CD8-positive, alpha-beta memory T cell (primary cell): ENCODE measurements at places on chromosomes 6 and 20.
A peak's percentile ranks its signal among the peaks of the same experiment; 100 is the strongest.

DNA sequence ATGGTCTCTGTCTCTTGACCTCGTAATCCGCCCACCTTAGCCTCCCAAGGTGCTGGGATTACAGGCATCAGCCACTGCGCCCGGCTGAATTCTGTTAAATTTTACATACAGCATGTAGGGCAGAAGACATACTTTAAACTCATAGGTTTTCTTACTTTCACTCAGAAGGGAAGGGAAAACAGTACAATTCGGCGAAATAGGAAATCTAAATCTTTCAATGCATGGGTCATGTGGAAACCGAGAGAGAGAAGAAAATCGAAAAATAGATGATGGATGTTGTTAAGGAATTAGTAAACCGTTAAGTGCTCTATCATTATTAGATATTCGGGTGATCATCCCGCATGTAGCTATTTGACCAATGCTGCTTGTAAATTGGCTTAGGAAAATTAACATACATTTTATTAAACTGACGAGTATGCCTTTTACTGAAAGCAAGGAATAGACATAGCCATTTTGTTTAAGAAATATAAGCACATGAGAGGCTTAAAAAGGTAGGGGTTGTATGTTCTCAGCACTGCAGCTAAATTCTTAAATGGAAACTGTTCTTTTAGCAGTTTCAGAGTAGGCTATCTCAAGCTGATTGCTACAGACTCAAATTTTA lies 164.7 kb upstream of the AGPAT4 start:
- no peak for DNase-seq
- no peak overlapping the region for H3K4me3 ChIP-seq
- H3K36me3 ChIP-seq, result no peaks in the 10 kb centered on the region
- H3K27ac ChIP-seq, result peak overlapping the region; percentile 6

- H3K27ac ChIP-seq, result no peak overlapping the region
- H3K4me1 ChIP-seq, result no peaks in the 10 kb centered on the region
- no peak for DNase-seq
- no peak overlapping the region for H3K4me3 ChIP-seq
- no peaks in the 10 kb centered on the region for H3K27me3 ChIP-seq
Observed at GRCh38 chr6:170125456-170126300, 165.2 kb downstream of the DLL1 start.

DNA sequence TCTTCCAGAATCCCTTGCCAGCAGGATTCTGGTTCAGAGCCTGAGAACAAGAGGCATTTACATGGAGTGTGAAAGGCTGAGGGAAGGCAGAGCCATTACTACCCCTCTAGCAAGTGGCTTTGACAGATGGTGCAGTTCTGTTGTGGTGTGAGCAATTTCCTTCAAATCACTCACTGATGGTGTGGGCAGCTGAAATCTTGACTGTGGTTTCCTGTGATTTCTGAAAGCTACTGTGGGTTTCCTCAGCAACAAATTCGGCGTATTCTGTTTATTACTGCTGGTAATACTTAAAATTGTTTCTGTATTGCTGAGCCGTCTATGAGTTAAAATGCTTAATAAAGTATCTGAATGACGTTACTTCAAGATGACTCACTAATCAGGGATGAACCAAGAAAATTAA lies 181.5 kb upstream of the TCF21 start:
- no peaks in the 10 kb centered on the region for H3K36me3 ChIP-seq
- DNase-seq, result no peak
- H3K4me3 ChIP-seq, result no peak overlapping the region
- no peaks in the 10 kb centered on the region for H3K27me3 ChIP-seq

- H3K36me3 ChIP-seq, result no peaks in the 10 kb centered on the region
- H3K4me3 ChIP-seq, result no peak overlapping the region
- DNase-seq, result no peak
- H3K27ac ChIP-seq, result no peak overlapping the region
- no peaks in the 10 kb centered on the region for H3K4me1 ChIP-seq
- no peaks in the 10 kb centered on the region for H3K27me3 ChIP-seq
Observed at GRCh38 chr6:76768556-76768955, 694.7 kb downstream of the HTR1B start.

DNA sequence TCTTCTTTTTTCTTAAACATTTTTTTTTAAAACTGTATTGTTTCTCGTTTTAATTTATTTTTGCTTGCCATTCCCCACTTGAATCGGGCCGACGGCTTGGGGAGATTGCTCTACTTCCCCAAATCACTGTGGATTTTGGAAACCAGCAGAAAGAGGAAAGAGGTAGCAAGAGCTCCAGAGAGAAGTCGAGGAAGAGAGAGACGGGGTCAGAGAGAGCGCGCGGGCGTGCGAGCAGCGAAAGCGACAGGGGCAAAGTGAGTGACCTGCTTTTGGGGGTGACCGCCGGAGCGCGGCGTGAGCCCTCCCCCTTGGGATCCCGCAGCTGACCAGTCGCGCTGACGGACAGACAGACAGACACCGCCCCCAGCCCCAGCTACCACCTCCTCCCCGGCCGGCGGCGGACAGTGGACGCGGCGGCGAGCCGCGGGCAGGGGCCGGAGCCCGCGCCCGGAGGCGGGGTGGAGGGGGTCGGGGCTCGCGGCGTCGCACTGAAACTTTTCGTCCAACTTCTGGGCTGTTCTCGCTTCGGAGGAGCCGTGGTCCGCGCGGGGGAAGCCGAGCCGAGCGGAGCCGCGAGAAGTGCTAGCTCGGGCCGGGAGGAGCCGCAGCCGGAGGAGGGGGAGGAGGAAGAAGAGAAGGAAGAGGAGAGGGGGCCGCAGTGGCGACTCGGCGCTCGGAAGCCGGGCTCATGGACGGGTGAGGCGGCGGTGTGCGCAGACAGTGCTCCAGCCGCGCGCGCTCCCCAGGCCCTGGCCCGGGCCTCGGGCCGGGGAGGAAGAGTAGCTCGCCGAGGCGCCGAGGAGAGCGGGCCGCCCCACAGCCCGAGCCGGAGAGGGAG lies 580 bp downstream of the VEGFA start:
- no peaks in the 10 kb centered on the region for H3K36me3 ChIP-seq
- peak overlapping the region; percentile 92 for H3K27ac ChIP-seq
- peak overlapping the region; percentile 71 for H3K4me3 ChIP-seq
- H3K4me1 ChIP-seq, result peaks cover 9% of the 10 kb centered on the region
- H3K27me3 ChIP-seq, result peaks cover 25% of the 10 kb centered on the region

DNA sequence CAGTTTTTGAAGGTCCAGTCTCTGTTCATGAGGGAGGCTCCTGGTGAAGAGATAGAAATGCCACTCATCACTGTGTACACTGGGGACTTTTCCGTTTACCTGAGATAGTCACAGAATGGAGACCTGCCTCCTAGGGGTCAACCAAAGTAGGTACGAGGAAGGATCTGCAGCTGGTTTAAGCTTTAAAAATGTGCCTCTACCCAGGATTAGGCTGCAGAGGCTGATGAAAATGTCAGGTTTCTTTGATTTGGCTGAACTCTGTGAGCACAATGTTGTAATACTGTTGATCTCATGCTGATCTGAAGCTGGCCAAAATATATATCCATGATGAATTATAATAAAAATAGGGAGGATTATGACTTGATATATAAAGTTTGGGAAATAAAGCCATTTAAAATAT lies 182.7 kb downstream of the ADAT2 start:
- H3K27me3 ChIP-seq, result no peaks in the 10 kb centered on the region
- H3K4me1 ChIP-seq, result no peaks in the 10 kb centered on the region
- no peak overlapping the region for H3K27ac ChIP-seq
- H3K36me3 ChIP-seq, result no peaks in the 10 kb centered on the region

GRCh38 chr6:129186988-129187387 lies 304.1 kb downstream of the LAMA2 start:
- no peaks in the 10 kb centered on the region for H3K4me1 ChIP-seq
- H3K4me3 ChIP-seq, result no peak overlapping the region
- DNase-seq, result no peak
- no peaks in the 10 kb centered on the region for H3K36me3 ChIP-seq

DNA sequence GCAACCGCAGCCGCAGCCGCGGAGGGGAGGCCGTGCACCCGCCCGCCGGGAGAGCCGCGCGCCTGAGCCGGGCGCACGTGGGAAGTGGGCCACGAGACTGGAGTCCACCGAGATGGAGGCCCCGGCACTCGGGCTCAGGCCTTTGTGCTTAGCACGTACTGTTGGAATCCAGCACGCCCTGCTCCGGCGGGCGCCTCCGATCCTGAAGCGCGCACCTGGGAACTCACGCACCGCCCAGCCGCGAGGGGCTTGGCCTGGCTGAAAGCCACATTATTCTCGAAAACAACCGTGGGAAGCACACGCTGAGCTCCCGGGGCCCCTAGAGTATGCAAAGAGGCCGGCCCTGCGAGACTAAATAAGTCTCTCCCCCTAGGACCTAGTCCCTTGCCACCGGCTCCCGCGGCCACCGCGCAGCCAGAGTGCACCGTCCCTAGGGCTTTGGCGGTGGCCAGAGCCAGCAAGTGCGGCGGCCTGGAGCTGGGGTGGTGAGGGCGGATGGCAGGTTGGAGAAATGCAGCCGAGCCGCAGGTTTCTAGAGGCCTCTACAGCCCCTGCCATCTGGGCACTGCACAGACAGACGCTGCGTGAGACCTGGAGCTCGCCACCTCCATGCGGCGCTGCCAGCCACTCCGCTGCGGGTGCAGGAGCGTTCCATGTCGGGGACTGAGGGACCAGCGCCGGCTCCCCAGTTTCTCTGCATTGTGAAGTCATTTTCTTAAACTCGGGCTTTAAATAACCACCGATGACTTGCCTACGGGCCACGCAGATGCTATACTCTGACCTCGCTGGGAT lies 42.0 kb upstream of the LY86 start:
- no peak overlapping the region for H3K27ac ChIP-seq
- peak overlapping the region; percentile 52 for H3K4me3 ChIP-seq
- H3K4me1 ChIP-seq, result no peaks in the 10 kb centered on the region
- no peaks in the 10 kb centered on the region for H3K36me3 ChIP-seq
- no peak for DNase-seq

DNA sequence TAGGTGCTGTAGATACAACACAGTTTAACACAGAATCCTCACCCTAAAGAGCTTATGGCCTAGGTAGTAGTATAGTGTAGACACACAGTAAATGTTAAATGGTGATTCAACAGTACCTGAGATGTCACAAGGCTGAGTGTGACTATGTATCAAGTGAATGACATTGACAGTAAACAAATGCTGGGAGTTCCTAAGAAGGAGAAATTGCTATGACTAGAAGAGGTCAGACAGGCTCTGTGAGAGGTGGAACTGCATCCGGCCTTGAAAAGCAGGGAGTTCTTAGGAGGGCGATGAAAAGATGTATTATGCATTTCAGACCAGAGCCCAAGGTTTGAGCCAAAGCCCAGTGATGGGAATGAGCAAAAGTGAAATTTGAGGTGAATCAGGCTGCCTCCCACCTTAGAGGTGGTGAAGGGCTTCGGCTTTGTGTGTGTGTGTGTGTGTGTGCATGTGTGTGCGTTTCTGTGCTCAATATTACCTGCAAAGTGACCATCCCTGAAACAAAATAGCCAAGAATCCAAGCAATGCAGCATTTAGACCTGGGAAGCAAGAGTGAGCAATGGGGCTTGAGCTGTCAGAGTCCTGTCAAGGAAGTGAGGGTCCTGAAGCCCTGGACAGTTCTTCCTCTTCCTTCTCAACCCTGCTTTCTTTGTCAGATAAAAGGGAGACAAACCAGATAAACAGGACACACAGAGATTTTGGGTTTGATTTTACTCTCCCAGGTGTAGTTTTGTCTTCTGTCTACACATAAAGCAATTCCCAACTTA lies 32.3 kb upstream of the CITED2 start:
- H3K4me1 ChIP-seq, result no peaks in the 10 kb centered on the region
- H3K27ac ChIP-seq, result no peak overlapping the region
- no peak for DNase-seq
- H3K4me3 ChIP-seq, result no peak overlapping the region
- H3K27me3 ChIP-seq, result no peaks in the 10 kb centered on the region

GRCh38 chr6:39756582-39756981 lies 31.4 kb upstream of the KIF6 start:
- H3K27me3 ChIP-seq, result no peaks in the 10 kb centered on the region
- no peak overlapping the region for H3K27ac ChIP-seq
- H3K4me3 ChIP-seq, result no peak overlapping the region
- no peak for DNase-seq
- H3K36me3 ChIP-seq, result no peaks in the 10 kb centered on the region

GRCh38 chr20:39195582-39196021 lies 233.5 kb downstream of the DHX35 start:
- no peak overlapping the region for H3K27ac ChIP-seq
- H3K4me3 ChIP-seq, result no peak overlapping the region
- no peak for DNase-seq
- no peaks in the 10 kb centered on the region for H3K27me3 ChIP-seq

GRCh38 chr6:143196525-143197225 lies 136.0 kb downstream of the AIG1 start:
- no peak overlapping the region for H3K4me3 ChIP-seq
- no peaks in the 10 kb centered on the region for H3K4me1 ChIP-seq
- no peaks in the 10 kb centered on the region for H3K27me3 ChIP-seq
- no peak overlapping the region for H3K27ac ChIP-seq
- no peak for DNase-seq

DNA sequence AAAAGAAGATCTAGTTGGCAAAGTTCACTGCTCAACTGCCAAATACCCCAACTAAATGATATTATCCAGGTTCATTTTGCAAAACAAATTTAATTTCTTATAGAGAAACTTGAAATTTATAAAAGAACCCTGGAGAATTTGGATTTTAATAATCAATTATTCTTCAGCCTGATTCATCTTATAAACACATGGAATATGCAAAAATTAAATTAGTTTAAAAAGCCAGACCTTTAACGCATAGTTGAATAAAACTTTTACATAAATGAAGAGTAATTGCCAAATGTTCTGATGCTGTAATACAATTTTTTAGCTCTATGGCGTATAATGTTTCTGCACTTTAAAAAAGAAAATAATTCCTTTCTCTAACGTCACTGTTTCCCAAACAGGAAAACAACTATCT lies 33.2 kb upstream of the ANKRD60 start:
- no peaks in the 10 kb centered on the region for H3K4me1 ChIP-seq
- H3K27me3 ChIP-seq, result no peaks in the 10 kb centered on the region
- H3K27ac ChIP-seq, result no peak overlapping the region
- no peak for DNase-seq
- no peak overlapping the region for H3K4me3 ChIP-seq
- H3K36me3 ChIP-seq, result peaks cover 8% of the 10 kb centered on the region

GRCh38 chr6:139473231-139473701 lies 98.8 kb upstream of the CITED2 start:
- no peak overlapping the region for H3K27ac ChIP-seq
- H3K4me3 ChIP-seq, result no peak overlapping the region
- no peak for DNase-seq
- no peaks in the 10 kb centered on the region for H3K4me1 ChIP-seq

DNA sequence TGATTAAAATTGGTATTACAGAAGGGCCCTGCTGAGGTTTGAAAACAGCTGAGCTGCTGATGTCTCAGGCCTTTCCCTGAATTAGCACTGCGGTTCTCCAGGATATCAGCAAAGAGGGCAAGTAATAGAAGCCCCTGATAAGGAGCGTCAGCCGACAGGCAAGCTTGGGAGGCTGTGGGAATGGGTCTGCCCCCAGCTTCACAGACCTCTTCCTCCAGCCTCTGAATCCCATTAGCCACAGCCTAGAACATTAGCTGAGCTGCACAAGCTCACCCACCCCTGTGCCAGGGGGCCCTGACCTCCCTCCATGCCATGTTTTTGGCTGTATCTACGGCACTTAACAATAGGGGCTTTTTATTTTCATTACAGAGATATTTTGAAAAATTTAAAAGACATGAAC lies 59.9 kb downstream of the VAPB start:
- H3K27ac ChIP-seq, result no peak overlapping the region
- peaks cover 17% of the 10 kb centered on the region for H3K36me3 ChIP-seq
- no peak overlapping the region for H3K4me3 ChIP-seq
- no peak for DNase-seq
